NCI-H82 (cell line): ENCODE measurements at places on chromosomes 4 and X.
A peak's percentile ranks its signal among the peaks of the same experiment; 100 is the strongest.

- DNase-seq = peak; percentile 57
Measured at GRCh38 chr4:13547485-13548041, 3.3 kb upstream of the NKX3-2 start.

DNA sequence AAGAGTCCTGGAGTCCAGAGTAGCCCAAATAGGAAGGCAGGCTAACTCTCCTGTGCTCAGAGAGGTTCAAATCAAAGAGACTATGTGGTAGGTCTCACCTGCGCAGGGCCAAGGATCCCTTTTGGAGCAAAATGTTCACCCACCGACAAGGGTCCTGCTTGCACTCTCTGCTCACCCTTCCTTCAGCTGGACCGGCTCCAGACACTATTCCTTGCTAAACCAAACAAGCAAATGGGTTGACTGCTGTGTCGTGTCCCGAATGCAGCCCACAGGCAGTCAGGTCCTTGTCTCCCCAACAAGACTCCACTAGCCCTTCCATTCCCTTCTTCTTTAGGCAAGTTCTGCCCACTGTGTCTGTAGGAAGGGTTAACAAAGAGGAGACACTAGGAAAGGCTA is 760 bp downstream of the TRMT2B start:
- no peak for DNase-seq

- DNase-seq = peak; percentile 45
Measured at GRCh38 chr4:184807797-184808712, 17.7 kb downstream of the ACSL1 start.

DNA sequence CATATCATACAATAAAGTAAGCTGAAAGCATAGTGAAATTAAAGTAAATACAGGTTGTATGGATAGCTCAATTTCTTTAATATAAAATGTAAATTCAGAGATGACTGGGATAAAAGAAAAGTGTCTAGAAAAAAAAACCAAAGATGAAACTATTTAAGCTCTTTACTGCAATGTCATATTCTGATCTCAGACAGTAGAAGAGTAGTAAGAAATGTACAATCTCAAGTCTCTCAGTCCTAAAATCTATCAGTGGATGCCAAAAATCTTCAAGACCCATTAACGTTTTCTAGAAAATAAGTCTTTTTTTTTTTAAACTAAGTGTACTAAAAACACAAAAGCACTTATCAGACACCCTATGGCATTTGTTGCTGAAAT is 13.8 kb downstream of the MGARP start:
- no peak for DNase-seq

DNA sequence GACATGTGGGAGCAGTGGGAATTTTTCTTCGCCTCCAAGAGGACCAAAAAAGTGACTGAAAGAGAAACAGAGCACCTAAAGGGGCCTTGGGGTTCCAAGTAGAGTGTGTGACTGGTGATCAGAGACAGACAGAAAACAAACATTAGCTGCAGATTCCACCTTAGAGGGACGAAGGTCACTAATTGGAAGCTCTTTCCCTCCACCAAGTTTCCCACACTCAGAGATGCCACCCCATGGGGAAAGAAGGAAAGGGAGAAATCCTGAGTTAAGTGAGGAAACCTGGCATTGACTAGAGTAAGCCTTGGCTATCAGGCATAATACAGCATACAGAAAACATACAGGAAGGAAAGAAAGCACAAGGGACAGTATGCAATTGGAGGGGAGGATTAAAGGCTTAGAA is 90.9 kb downstream of the HNRNPD start:
- DNase-seq = peak; percentile 66

- no peak for DNase-seq
Measured at GRCh38 chr4:166006217-166006616, 133.2 kb downstream of the TLL1 start.

GRCh38 chr4:14008494-14008893 is 381.0 kb upstream of the BOD1L1 start:
- no peak for DNase-seq

- DNase-seq = no peak
Measured at GRCh38 chrX:38110231-38110630, 103.9 kb downstream of the SYTL5 start.
